ENCODE measurements at places on chromosomes 12 and 14.

DNA sequence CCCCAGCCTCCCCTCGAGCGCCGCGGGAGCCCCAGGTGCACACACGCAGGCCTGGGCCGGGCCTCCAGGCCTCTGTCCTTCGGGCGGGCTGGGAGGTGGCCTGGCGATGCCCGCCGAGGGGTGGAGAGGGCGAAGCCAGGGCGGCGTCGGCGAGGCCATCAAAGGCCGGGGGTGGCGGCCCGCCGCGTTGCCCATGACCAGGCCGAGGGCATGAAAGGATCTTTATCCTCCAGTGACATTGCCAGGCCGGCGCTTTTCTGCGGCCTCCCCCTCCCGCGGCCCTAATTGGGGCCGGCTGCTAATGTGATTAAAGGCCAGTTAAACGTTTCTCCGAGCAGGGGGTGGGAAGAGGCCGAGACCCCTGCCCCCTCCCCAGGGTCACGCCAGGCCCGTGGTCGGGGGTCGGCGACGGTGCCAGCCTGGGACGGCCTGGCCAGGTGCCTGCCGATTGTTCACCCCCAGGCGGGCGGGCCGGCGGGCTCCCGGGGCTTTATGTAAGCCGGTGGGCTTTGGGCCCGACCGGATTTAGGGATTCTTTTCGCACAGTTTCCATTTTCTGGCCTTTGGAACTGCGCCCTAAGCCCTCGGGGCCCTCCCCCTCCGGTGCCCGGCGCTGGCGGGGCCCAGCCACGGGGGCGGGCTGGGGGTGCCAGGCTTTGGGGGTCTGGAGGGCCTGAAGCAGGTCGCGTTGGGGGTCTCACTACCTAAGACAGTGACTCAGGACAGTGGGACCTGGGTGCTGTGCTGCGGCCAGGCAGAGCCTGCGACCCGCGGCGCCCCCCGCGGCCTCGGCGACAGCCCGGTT is 103.2 kb upstream of the DIO3 start:
- no peak for DNase-seq

DNA sequence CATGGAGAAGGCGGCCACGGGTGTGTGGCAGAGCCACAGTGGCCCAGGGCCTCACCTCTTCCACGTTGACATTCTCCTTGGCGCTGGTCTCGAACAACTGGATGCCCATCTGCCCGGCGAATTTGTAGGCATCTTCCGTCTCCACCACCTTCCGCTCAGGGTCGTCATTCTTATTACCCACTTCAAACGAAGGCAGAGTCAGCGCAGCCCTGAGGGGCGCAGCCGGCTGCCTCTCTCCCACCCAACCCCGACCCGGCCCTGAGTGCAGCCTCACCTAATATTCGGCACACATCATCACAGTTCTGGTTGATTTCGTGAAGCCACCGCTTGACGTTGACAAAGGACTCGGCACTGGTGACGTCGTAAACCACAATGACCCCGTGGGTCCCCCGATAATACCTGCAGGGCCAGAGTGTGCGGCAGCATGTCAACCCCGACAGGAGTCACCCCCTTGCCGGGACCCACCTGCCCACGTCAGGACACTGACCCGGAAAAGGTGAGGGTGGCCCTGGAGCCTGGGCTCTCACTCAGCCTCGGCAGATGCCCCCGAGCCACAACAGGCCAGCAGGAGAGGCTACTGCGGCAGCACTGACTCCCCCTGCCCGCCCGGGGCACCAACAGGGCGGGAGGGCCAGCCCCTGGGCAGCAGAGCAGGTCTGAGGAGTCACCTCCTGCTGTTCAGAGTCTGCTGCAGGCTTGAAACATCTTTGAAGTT is 17.6 kb downstream of the RAB35 start:
- DNase-seq, result no peak

DNA sequence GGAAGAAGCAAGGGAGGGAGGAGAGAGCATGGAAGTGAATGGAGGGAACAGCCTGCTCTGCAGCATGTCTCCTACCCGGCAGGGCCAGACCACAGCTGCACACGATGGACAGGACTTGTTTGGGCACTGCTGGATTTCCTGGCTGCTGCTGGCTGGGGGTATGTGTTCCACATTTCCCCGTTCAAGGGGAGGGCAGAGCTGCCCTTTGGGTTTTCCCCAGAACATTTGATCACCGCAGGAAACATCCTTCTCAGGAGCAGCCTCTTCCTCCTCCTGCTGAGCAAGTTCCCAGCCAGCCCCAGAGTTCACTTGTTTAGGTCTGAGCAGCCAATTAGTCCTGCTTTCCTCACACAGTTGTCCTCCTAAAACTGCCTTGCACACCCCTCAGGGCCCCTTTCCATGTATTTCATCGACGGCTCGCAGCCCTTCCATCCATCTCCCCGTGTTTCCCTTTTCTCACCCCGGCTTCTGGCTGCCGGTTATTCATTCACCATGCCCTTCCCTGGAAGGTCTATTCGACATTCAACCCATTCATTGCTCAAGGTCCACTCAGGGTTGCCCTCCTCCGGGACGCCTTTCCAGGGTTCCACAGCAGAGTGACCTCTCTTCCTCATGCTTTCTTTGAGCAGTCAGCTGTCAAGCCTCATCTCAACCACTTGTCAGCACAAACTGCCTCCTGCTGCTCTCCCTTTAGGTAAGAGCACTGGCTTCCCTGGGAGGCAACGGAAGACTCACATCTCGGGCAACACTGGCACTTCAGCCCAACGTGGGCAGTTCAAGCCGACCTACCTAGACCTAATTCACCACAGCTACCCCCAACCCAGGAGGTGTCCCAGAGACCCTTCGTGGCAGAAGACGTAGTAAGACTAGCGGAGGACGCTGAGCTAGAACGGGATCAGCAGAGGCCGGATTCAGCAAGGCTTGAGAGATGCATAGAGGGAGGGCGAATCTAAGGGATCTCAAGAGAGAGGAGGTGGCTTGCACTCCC is 20.1 kb upstream of the ANO2 start:
- no peak for DNase-seq

DNA sequence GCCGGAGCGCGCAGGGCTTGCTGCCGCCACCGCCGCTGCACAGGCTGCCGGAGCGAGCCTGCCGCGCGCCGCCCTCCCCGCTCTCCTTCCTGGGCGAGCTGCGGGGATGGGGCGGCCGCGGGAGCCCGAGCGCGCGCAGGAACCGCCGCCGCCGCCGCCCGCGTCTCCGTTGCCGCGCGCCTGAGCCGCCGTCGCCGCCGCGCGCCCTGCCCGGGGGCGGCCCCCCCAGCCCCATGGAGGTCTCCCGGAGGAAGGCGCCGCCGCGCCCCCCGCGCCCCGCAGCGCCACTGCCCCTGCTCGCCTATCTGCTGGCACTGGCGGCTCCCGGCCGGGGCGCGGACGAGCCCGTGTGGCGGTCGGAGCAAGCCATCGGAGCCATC is 352 bp downstream of the PLXNC1 start:
- no peak for DNase-seq

DNA sequence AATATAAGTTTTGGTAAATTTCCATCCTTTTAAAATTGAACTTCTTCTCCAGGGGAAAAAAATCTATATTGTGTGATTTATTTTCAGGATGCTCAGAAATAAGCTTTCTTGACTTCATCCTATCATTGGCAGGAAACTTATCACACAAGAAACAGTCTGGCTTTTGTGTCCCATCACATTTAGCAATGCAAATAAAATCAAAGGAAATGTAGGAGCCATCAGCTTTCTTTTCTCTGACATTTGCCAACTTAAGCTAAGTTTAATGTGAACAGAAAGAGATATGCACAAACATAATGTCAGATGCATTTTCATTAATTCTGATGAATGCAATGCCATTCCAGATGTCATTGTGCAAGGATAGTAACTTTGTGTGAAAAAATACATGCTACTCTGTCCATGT is 56.6 kb downstream of the LIN7A start:
- no peak for DNase-seq

- no peak for DNase-seq
These were observed 1170.7 kb downstream of the BCL11B start for GRCh38 chr14:98101323-98101722.

All from HS-27A (cell line).